Glutamatergic neuron (in vitro differentiated cells): ENCODE measurements at places on chromosomes 16 and 17.

- no peak for DNase-seq
Observed at GRCh38 chr17:43581613-43582012, 35.5 kb upstream of the ETV4 start.

DNA sequence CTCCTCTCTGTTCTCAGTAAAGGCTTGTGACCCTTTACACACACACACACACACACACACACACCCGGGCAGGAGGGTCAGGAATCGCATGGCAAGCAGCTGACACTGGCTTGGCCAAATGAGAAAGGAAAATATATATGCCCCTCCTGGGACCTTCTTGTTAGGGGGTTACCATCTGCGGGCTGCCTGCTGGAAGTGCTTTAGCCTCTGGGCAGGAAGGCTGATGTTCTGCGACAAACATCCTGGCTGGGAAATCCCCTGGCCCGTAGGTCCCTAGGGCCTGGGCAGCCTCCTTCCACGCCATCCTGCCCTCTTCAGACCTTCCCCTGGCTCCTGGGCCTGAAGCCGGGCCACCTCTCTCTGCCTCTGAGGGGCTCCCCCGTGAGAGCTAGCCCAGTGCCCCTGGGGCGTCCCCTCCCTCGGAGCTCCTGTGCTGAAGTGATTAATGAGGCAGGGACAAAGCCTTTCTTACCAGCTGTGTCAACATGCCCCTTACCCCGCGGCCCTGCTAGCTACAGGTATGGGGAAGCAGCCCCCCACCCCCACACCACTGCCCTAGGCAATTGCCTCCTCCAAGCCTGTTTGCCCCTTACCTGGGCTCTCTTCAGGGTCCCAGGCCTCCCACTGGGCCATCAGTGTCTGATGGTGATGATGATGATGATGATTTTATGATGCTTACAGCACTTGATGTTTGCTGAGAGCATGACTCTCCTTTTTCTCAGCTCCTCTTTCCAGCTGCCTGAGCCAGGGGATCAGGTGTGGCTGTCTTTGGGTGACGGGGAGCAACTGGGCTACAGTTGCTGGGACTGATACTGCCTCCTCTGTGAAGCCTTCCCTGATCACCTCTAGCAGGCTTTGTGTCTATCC, 32.8 kb upstream of the ETV4 start:
- peak; percentile 63 for DNase-seq

GRCh38 chr16:11474617-11475291, 112.0 kb downstream of the LITAF start:
- DNase-seq: no peak

DNA sequence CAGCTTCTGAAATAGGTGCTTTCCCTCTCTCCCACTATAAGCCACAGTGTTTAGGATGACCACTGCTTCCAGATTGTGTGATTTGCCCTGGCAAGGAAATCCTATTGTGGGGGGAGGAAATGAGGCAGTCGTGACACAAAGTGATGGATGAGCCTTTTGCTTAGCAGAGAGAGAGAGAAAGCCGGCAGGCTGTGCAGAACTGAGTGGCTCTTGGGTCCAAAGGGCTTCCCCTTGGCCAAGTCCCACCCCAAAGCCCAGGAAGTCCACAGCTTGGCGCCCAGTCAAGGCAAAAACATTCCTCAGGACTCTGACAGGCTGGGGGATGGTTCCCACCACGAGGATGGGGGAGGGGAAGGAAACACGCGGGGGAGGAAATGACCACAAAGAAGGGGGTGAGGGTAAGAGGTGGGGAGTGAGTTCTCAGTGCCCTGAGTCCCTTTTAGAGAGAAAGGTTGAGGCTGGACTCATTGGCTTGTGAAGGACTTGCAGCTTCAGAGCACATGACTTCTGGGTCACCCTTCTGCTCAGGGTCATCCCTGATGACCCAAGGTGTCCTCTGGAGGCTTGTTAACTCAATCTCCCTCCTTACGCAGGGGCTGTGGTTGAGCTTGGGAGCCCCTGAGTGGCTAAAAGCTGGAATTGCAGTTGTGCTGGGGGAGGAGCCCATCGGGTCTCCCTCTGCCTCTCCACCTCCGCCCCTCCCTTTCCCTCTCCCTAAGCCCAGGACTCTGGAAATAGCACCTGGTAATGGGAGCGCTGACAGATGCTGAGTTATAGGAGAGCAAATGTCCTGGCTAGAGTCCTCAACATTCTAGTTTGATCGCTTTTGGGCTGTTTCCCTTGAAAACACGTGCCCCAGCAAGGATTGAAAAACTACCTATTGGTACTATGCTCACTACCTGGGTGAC, 10.3 kb upstream of the MSL1 start:
- DNase-seq: peak; percentile 82

- peak; percentile 31 for DNase-seq
Observed at GRCh38 chr17:59425085-59425931, 93.9 kb downstream of the YPEL2 start.

DNA sequence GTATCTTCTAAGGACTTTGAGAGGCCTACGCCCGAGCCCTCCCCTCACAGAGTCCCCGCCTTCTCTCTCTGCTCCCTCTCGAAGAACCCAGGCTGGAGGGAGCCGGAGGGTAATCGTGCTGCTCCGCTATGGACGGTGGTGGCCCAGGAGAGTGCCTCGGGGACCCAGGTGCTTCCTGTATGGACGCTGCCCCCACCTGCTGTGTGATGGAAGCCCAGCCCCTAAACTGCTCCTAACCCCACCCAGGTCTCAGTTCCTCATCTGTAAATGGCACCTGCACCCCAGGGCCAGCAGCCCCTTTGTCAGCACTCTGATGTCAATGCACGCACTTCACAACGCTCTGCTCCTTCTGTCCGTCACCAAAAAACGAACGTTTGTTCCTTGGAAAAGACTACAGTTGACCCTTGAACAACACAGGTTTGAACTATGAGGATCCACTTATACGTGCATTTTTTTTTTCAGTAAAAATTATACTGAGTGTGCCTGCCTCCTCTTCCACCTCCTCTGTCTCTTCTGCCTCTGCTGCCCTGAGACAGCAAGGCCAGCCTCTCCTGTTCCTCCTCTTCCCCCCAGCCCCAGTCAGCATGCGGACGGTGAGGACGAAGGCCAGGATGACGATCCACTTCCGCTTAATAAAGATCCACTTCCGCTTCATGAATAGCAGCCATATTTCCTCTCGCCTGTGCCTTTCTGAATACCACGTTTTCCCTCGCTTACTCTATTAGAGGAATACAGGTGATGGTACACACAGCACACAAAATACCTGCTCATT, 118.3 kb downstream of the BANP start:
- peak; percentile 15 for DNase-seq

- peak; percentile 79 for DNase-seq
Observed at GRCh38 chr17:82734987-82735866, at the start of gene FN3K. Gene FN3K, plus strand, starts transcription at chr17:82735615. Its CDS starts 22 bp downstream, at chr17:82735637.

GRCh38 chr17:72890711-72891110, 201.8 kb downstream of the SLC39A11 start:
- DNase-seq: no peak
